ENCODE measurements at places on chromosomes 13 and 19.

- DNase-seq = peak; percentile 89
Observed at GRCh38 chr13:76293346-76293745, 592.9 kb downstream of the KCTD12 start.

DNA sequence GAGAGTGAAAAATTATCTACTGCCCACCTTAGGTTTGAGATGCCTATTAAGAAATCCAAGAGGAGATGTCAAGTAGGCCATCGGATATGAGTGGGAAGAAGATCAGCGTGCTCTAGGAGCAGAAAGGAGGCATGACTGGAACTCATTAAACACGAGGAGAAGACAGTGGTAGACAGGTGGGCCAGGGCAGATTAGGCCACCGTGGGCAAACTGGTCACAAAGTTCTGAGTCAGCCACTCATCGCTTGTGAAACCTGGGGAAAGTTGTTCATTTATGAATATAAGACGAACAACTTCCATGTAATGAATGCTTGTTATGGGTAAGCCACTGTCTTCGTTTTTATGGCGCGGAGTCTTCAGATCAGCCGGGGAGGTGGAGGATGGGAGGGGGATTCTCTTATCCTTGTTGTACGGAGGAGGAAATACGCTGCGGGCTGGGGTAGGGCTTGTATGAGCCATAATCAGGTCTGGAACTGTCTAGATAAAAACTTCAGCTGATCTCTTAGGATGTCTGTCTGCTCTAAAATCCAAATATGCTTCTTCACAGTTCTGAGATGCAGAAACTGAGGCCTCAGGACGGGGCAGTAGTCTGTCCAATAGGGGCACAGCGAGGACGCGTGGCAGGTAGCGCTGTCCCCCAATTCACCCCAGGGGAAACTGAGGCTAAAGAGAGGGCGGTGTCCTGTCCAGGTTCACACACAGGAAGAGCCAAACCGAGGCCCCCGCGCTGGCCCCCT, 1.1 kb upstream of the ZNF444 start:
- DNase-seq = no peak

GRCh38 chr19:7638802-7639465, 2.0 kb downstream of the STXBP2 start:
- DNase-seq = no peak

DNA sequence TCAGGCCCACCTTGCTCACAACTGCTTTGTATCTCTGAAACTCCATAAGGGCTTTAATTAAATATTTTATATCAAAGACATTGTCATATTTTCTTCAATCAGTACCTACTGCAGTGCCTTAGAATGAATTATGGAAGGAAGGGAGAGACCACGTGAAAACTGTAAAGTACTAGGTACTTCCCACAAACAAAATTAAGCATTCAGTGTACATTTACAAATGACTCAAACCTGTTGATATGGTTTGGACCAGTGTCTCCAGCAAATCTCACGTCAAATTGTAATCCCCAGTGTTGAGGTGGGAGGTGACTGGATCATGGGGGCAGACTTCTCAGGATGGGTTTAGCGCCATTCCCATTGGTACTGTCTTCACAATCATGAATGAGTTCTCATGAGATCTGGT, 23.2 kb downstream of the KCTD12 start:
- no peak for DNase-seq

DNA sequence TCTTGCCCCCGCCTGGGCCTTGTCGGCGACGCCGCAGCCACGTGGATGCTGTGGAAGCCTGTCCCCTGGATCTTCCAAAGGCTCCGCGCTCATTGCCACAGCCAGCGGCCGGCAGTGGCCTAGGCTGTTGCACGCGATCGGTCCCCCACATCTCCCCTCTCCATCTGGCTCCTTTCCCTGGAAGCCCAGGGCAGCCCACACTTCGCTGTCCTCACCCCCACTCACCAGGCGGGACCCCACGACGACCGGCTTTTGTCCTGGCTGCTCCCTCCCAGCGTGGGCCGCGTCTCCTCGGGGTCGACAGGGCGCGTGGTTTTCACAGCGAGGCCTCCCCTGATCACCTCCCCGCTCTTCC, 605 bp upstream of the TEX30 start:
- DNase-seq = no peak

GRCh38 chr13:30867089-30867669, 38.9 kb upstream of the MEDAG start:
- DNase-seq = no peak

GRCh38 chr19:13033244-13033643, 38.0 kb downstream of the NFIX start:
- DNase-seq = no peak

- DNase-seq = no peak
Observed at GRCh38 chr19:30566681-30567420, 194.7 kb downstream of the ZNF536 start.

GRCh38 chr13:98782654-98783053, 30.2 kb upstream of the SLC15A1 start:
- no peak for DNase-seq

- DNase-seq = no peak
Observed at GRCh38 chr13:51815848-51816247, 11.9 kb upstream of the DHRS12 start.

DNA sequence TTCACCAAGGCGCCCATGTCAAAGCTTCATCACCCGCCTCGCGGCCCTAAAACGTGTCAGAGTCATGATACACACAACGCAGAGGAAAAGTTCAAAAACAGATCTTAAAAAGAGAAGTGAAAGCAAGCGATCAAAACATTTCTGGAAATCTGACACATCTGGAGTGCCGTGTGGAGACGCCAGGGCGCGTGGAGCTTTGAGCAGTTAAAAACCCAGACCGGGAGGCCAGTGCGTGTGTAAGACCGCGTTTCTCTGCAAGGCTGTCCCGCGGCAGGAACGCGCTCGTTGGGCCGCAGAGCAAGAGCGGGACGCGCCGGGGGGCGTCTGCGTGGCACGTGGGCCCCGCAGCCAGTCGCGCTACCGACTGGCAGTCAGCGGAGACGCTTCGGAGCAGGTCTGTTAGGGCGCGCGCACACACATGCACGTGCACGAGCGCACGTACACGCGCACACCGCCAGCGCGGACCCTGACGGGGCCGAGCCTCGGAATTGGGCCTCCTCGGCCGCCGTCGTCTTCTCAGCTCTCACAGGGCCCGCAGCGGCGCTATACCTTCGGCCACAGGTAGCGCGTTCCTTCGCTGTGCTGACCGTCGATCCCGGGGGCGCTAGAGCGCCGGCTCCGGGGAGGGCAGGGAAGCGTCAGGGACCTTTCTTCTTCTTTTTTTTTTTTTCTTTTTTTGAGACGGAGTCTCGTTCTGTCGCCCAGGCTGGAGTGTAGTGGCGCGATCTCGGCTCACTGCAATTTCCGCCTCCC, 35.8 kb downstream of the RNF6 start:
- DNase-seq = peak; percentile 90

- DNase-seq = no peak
Observed at GRCh38 chr13:43122791-43123190, 99.4 kb downstream of the DNAJC15 start.

All from fibroblast of skin of back (primary cell).